ENCODE measurements at places on chromosomes 2 and 18. TPM values are rescaled to one million over a fixed set of nuclear protein-coding genes. Genes with fewer than 3 reads are reported as not detected.

GRCh38 chr18:48715711-48716361 lies 177.0 kb downstream of the CTIF start:
- H3K4me3 ChIP-seq = no peak overlapping the region
- H3K27me3 ChIP-seq = no peaks in the 10 kb centered on the region
- peaks cover 3% of the 10 kb centered on the region for H3K4me1 ChIP-seq
- no peak for DNase-seq
- H3K27ac ChIP-seq = no peak overlapping the region

GRCh38 chr2:121969766-121970639 lies 214.6 kb downstream of the TSN start:
- no peak overlapping the region for H3K27ac ChIP-seq
- no peaks in the 10 kb centered on the region for H3K36me3 ChIP-seq
- peaks cover 10% of the 10 kb centered on the region for H3K4me1 ChIP-seq
- no peaks in the 10 kb centered on the region for H3K27me3 ChIP-seq

SKA1 gene
- 0.71 TPM for total RNA-seq

APOB gene
- 2.5 TPM for total RNA-seq

DSG1 gene
- total RNA-seq = not detected

All from ovary (tissue), 10 donors.